ENCODE measurements at places on chromosomes 7 and 10. TPM values are rescaled to one million over a fixed set of nuclear protein-coding genes. Genes with fewer than 3 reads are reported as not detected.

DNA sequence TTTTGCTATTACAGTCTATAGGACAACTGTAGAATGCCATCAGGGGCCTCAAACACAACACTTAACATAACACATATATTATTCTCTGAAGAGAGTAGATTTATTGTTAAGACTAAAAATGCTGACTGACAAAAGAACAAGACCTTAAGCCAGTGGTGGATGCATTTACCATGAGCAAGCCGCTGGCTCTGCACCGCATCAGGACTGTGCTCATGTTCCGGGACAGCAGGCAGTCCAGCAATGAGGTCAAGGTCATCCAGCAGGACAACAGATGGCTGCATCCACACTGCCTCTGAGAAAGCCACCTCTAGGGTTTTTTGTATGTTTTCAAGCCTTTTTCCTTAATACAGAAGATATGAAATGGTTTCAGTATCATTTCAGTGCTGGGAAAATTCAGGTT, 23.8 kb downstream of the PEX1 start:
- no peak for DNase-seq

- no peak for DNase-seq
Observed at GRCh38 chr10:128022261-128023196, 103.7 kb downstream of the MKI67 start.

DNA sequence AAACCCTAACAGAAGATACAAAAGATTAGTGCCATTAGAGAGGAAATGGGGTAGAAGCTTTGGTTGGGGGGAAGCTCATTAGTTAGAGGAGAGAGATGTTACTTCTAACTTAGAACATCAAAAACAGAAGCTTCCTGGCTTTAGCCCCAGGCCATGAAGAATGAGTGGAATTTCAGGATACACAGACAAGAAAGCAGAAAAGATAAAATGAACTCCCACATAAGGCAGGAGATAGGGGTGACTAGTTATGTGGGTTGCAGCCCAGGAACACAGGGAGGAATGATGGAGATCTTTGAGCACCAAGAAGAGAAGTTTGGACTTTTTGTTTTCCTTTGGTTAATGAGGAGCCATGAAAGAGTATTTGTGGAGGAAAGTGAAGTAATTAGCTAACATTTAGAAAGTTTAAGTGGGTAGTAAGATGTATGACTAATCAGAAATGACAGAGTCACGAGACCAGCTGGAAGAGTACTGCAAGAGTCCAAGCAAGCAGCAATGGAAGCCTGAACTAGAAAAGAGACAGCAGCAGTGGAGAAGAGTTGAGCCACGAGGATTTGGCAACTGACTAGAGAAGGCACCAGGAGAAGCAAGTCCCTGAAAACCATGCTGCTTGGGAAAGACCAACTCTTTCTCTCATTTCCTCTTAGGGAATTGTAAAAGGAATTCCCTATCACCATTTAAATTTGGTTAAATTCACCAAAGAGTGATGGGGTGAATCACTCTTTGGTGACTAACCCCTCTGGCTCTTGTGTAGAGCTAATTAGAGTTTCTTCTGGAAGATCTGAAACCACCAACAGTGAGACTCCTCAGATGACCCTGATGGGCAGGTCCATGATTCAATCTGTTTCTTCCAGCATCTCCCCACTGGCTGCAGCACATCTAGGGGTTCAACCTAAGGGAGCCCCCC, 131.9 kb downstream of the KCNMA1 start:
- DNase-seq, result no peak

The CEP41 gene
- 7.5 TPM for total RNA-seq

DNA sequence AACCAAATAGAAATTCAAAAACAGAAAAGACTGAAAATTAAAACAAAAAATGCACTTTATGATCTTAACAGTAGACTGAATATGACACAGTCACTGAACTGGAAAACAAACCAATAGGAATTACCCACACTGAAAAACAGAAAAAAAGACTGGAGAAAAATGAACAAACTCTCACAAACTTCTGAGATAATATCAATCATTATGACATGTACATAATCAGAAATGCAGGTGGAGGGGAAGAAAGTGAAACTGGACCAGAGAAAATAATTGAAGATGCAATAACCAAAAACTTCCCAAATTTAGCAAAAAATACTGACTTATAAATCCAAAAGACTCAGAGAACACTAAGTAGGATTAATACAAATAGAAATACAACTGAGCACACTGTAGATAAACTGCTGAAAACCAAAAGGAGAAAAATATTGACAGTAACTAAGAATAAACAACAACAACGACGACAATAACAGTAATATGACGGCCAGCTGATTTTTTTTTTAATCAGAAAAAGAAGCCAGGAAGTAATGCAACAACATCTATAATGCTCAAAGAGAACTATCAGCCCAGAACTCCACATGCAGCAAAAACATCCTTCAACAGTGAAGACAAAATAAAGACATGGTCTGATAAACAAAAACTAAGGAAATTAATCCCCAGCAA, 108.1 kb downstream of the ZFAND4 start:
- DNase-seq, result no peak

- no peak for DNase-seq
Observed at GRCh38 chr10:62166331-62167131, 102.1 kb downstream of the RTKN2 start.

The POLR2J2 gene
- total RNA-seq, result 3.5 TPM

GRCh38 chr7:77327932-77328628, 88.1 kb downstream of the GSAP start:
- peak; percentile 54 for DNase-seq

DNA sequence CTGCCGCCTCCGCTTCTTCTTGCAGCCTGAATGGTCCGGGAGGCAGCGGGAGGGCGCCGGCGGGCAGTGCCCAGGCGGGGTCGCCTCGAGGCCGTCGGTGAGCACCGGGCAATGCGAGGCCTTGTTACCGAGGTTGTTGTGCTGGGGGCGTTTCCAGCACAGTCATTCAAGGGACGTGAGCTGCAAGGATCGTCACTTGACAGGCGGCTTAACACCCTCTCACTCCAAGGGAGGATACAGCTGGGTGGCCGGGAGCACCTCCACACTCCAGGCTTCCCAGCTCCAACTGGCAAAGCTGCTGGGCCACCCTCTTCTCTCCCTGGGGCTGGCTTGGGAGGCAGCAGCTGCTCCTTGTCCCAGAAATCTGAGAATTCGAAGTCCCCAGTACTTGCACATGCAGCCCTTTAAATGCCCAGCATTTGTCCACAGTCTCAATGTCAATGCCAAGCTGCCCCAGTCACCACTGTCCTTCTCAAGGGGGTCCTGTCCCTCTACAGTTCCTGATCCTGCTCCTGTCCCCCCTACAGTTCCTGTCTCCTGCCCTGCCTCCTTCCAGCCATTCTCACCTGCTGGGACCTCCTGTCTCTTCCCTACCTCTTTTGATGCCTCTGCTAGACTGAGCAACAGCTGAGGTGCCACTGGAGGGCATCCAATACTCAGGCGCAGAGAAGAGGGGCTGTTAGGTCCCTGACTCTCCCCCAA, 4.4 kb upstream of the HOXA11 start:
- DNase-seq, result no peak

GRCh38 chr7:158602905-158603772, 15.5 kb upstream of the PTPRN2 start:
- DNase-seq, result no peak

- DNase-seq, result no peak
Observed at GRCh38 chr7:122881324-122881723, 4.9 kb downstream of the CADPS2 start.

DNA sequence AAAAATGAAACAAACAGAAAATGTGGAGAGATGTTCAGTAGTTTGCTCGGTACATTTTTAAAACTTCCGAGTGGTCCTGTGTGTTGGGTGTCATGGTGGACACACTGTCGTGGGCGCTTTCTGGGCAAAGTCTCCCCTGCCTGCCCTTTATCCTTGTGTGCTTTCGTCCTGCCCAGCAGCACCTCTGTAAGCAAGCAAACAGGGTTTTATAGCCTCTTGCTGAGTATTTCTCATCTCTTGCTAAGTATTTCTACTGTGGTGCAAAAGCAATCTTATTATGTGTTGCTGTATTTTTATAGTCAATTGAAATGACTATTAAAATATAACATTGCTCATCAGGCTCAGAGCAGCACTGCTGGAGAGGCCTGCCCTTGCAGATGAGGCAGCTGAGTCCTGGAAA, 48.7 kb downstream of the DOCK1 start:
- no peak for DNase-seq

DNA sequence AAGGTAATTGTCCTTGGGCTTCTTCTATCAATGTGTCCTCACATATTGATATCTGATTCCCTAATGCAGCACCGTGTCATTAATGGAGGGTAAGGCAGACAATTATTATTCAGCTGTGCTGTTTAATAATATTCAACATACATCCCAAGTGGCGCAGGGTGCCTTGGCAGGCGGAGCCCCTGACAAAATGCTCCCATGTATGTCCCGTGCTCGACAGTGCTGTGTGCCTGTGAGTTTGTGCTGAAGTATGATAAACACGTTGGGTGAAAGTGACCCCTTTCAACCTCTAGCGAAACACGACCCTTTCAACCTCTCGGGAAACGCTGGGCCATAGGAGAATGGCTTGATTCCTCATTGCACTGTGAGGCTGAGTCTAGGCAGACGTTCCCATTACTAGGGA, 31.3 kb downstream of the PFKP start:
- no peak for DNase-seq

The FGFR2 gene
- total RNA-seq, result 20.4 TPM

- DNase-seq, result peak; percentile 67
Observed at GRCh38 chr10:124911124-124912067, 30.5 kb upstream of the ZRANB1 start.

The TMEM229A gene
- total RNA-seq, result 0.76 TPM

- DNase-seq, result no peak
Observed at GRCh38 chr10:28822719-28823464, 145.6 kb downstream of the BAMBI start.

GRCh38 chr7:55101359-55101758, 82.5 kb downstream of the EGFR start:
- DNase-seq, result no peak

DNA sequence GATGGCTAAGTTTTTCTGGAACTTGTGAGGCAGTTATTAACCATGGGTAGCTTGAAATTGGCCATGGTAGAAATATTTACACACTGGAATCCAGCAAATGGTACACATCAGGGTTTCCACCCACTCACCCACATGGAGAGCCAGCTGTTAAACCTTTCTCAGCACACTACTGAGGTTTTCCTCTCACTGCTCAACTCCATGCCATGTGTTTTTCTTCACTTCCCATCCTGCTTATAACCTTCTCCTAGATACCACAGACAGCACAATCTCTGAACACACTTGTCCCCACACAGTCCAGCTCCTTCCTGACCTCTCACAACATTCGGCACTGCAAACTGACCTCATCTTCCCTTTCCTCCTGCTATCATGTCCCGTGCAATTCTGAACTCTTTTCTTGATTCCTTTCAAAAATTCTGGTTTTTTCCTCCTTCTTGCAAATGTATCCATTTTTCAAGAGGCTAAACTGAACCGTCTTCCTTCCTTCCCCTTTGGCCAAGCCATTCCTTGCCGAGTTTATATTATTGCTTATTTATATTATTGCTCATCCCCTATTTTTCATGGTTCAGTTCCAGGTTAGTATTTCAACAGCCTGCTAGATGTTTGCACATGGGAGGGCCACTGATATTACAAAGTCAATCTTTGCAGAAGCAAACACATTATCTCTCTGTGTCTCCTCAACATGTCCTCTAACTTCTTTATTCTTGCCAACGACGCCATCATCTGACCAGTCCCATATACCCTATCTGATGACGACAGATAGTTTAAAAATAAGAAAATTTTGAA, 606.4 kb downstream of the SORCS1 start:
- DNase-seq, result no peak

GRCh38 chr7:112777406-112777805, 12.8 kb downstream of the TMEM168 start:
- no peak for DNase-seq

GRCh38 chr10:79116801-79117723, 48.3 kb downstream of the ZMIZ1 start:
- peak; percentile 53 for DNase-seq
